ENCODE measurements at places on chromosomes 2 and 18. TPM values are rescaled to one million over a fixed set of nuclear protein-coding genes. Genes with fewer than 3 reads are reported as not detected.
A peak's percentile ranks its signal among the peaks of the same experiment; 100 is the strongest.

DNA sequence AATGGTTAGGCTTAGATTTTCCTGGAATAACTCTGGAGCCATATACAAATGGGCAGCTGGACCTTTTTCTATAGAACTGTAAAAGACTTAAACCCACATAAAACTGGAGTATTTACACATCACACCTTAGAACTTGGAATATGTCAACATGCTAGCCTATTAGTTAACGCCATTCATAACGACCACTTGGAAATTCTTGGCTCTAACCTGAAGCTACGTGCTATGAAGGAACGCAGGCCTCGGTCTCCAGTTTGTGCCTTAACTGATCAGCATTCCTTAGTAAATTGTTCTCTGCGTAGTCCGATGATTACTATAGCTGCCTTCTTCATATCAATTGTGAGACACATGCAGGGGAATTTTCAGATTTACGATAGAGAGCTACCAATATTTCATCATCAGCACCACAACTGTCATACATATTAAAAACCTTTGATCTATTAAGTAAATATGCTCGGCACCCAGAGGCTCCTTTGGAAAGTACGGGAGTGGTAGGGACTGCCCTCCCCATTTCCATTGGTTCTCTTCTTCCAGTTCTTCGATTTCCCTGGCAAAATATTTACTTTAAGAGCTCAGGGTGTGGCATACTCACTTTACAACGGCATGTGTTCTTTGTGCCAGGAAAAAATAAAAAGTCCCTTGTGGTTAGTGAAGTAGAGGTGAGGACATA is 17.5 kb upstream of the CCL20 start:
- no peak for DNase-seq

UGT1A4 gene
- total RNA-seq = not detected

- no peak for DNase-seq
Measured at GRCh38 chr2:223956300-223956699, 963 bp upstream of the MRPL44 start.

GRCh38 chr18:41466436-41467160 is 488.4 kb upstream of the PIK3C3 start:
- DNase-seq = no peak

DNA sequence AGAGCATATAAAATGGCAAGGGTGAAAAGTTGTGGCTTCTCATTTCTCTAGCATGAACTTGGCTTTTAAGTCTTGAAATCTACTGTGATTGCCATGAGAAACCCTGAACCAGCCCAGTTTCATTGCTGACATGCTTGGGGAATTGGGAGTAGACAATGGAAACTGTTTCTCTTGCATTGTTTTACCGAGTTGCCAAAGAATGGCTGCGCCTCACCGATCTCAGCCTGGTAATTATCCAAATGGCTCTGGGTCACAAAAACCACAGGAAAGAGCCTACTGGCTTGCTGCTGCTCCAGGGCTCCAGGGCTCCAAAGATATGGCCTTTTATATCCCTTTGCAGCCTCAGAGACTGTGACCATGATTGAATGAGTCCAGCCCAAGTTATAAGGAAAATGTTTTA is 310.4 kb upstream of the NT5C1B start:
- no peak for DNase-seq

GRCh38 chr2:19505-19904 is 26.8 kb downstream of the FAM110C start:
- no peak for DNase-seq

ANKRD30BL gene
- total RNA-seq = not detected

GRCh38 chr2:161952783-161953191 is 121.2 kb downstream of the DPP4 start:
- no peak for DNase-seq

TRAPPC12 gene
- 70.4 TPM for total RNA-seq

ALKAL2 gene
- total RNA-seq = not detected

- DNase-seq = peak; percentile 81
Measured at GRCh38 chr2:121501031-121501430, 29.6 kb upstream of the RNU4ATAC start.

DNA sequence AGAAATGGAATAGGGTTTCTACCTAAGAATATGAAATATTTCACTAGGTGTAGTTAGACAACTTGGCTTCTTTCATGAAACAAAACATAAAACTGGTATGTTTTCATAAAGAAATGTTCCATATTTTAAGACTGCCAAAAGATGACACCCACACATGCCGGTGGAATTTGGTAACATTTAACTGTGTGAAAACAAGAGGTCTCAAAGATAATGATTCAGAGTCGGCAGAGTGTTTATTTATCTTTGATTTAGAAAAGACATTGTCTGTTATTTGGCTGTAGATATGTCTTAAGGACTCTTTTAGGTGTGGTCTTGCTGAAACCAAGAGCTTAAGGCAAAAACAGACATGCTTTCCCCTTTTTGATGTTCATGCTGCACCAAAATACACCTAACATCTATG is 63.5 kb upstream of the FN1 start:
- peak; percentile 72 for DNase-seq

GRCh38 chr2:61995515-61995914 is 90.0 kb downstream of the COMMD1 start:
- no peak for DNase-seq

SCG2 gene
- total RNA-seq = 0.25 TPM

DNA sequence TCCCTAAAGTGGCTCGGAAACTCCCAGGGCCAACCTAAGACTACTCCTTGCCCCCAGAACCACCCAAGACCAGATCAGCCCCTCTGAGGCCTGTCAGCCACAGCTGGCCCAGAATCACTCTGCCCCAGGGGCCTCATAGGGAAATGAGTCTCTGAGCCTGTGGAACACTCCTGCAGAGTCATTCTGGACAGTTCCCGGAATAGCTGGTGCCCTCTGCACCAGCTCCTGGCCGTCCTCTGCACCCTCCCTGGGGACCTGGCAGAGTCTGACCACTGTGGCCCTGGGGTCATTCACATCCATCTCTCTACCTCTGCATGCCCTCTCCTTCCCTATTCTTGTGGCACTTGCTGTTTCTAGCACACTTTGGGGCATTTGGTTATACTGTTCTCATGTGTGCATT is 14.6 kb upstream of the TMEM214 start:
- DNase-seq = no peak

MYO7B gene
- under 0.01 TPM for total RNA-seq

DNA sequence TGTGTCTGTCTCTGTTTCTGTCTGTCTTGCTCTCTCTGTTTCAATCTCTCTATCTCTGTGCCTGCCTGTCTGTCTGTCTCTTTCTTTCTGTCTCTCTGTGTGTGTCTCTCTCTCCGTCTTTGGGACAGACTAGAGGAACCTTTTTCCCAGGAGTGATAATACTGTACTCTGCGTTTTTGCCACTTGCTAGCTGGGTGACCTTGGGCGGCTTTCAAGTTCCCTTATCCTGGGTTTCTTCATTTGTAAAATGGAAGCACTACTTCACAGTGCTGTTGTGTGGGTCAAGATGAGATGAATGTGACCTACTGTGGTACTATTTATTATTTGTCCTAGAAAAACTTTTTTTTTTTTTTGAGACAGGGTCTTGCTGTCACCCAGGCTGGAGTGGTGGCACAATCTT is 42.4 kb downstream of the HPCAL1 start:
- no peak for DNase-seq

- DNase-seq = no peak
Measured at GRCh38 chr2:104572834-104573233, 281.1 kb upstream of the POU3F3 start.

RAB17 gene
- 1.7 TPM for total RNA-seq

GRCh38 chr2:161424394-161424769 is 8.3 kb downstream of the TBR1 start:
- no peak for DNase-seq

RAMP1 gene
- 4.8 TPM for total RNA-seq

GRCh38 chr2:17643031-17643615 is 102.6 kb downstream of the VSNL1 start:
- peak; percentile 99 for DNase-seq

DNA sequence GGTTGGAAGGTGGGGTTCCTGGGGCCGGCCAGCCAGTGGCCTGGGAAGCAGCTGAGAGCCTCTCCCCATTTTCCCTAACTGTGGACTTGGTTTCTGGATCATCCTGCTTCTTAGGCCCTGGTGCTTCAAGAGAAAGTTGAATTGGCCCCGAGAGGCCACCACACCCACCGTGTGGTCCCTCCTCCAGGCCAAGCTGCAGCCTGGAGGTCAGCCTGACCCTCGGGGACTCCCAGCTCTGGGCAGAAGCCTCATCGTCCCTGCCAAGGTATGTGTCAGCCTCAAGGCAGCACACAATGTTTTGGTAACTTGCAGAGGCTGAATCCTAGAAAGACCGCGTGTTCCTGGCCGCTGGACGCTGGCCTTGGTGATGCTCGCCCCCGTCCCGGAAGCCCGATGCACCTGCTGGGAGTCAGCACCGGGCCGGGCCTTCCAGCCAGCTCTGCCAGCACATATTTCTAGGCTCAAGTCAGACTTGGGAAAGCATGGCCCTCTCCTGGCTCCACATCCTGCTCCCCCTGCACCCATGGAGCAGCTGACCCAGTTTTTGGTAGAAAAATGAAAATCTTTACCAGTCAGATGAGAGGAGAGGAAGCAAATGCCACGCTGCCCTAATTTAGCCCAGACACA is 72.6 kb downstream of the ACTR2 start:
- peak; percentile 92 for DNase-seq

GRCh38 chr2:187478719-187479118 is 30.7 kb upstream of the CALCRL start:
- no peak for DNase-seq

DNA sequence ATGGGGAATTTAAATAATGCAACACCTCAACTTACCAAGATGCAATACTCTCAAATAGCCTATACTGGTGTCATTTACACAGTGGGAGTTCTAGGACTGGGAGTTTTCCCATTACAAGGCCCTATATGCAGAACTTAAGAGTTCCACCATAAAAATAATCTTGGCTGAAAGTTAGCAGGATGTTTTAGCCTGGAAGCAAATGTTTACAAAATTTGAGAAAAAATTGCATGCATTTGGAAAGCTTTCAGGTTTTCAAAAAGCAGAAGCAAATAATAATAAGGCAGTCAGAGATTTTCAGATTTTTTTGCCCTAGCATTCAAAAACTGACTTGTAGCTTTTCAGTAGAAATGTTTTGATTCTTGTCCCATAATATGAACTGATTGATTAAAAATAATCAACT is 397.3 kb downstream of the ARHGAP15 start:
- no peak for DNase-seq

DNA sequence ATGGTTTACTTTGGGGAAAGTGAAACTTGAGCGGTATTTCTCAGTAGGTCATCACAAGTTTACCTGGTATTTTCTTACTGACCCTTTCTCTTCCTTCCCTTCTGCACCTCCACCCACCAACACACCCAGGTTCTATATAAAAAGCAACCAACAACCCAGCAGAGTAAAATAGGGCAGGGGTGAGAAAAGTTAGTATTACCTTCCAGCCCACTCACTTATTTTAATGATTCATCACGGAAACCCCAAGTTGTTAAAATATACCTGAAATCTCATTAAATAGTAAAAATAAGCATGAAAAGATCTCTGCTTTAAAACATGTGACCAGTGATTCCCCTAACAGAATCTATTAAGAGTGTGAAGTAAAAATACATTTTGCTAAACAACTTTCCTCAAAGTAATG is 306.1 kb downstream of the ZEB2 start:
- no peak for DNase-seq

DNA sequence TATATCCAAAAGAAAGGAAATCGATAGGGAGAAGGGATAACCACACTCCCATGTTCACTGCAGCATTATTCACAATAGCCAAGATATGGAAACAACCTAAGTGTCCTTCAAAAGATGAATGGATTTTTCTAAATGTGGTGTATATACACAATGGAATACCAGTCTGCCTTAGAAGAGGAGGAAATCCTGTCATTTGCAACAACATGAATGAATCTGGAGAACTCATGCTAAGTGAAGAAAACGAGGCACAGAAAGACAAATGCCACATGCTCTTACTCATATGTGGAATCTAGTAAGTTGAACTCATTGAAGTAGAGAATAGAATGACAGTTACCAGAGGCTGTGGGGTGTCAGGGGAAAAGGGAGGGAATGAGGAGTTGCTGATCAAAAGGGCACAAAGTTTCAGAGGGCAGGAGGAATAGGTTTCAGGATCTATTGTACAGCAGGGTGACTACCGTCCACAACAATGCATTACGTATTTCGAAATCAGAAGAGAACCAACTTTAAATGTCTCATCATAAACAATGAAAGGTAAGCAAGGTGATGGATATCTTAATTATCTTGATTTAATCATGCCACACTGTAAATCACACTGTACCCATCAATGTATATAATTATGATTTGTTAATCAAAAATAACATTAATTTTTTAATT is 46.1 kb downstream of the SIGLEC15 start:
- peak; percentile 49 for DNase-seq

- DNase-seq = no peak
Measured at GRCh38 chr2:117502121-117502520, 312.4 kb upstream of the DDX18 start.

CPS1 gene
- 2.0 TPM for total RNA-seq

DNA sequence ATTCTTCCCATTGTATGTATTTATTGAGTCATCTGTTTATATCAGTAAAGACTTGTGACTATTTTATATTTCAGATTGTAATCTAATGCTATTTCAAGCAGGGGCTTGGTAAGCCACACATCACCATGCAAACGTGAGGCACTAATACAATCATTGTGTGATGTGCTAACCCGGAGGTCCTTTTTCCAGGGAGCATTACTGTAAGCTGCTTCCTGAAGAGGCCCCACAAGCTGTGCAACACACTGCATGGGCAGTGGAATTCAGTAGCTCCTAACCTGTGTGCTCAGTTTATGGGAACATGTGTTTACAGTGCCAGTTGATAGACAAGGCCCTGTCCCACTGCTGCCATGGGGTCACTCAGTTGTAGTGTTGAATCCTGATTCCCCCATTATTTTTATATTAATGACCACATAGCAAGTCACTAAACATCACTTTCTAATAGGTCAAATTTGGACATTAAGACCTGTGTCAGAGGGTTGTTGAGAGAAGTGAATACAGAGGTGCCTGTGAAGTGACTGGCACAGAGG is 162.9 kb downstream of the FHOD3 start:
- no peak for DNase-seq

DNA sequence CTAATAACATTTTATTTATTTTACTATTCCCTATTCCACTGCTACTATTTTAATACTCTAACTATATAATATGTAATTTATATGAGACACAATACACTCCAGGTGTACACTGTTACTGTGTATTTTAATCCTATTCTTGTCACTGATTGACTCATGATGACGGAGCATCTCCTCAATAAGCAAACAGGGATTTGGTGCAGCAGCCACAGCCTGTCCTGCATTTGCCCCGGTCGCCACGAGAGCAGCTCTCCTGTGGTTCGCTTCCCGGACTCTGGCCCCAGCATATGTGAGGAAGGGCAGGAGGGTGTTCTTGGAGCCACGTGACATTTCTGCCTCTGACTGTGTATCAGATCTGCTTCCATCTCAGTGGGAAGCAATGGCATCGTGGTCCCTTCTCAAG is 74.1 kb upstream of the PXDN start:
- DNase-seq = peak; percentile 38

GPR155 gene
- total RNA-seq = 3.4 TPM
